ENCODE measurements at places on chromosomes 11 and 22.

DNA sequence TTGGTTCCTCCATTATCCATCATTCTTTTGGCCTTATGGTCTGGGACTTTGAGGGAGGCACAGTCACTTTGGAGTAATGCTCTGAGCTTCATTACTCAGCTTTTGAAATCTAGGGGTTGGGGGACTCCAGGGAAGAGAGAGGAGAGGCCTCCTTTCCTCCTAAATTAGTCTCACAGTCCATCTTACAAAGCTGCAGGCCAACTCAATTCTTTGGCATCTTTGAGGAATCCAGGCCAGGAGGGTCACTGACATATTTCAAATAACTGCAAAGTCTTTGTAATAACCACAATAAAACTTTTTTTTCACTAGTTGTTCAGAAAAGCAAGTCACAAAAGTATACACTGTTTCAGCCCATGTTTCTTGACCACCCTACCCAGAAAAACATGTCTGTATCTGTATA lies 73.3 kb upstream of the FAR1 start:
- peak; percentile 1 for DNase-seq

GRCh38 chr22:45218976-45219375 lies 21.7 kb downstream of the KIAA0930 start:
- no peak for DNase-seq

- no peak for DNase-seq
Observed at GRCh38 chr22:23233084-23233531, 52.8 kb downstream of the BCR start.

DNA sequence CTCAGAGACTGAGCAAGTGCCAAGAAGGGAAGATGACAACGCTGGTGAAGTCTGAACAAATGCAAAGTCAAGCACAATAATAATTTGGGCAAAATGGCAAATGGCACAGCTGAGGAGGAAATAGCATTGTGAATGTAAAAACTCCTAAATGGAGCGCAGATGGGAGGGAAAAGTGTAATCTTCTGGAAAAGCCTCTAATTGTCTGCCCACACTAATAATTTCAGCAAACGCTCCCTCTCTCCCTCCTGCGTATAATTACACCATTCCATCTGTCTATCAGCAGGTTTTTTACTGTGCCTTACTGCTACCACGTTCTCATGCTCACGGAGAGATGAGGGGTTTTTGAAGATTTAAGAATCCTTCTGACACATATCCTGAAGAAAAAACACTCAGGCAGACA lies 302.6 kb downstream of the KIRREL3 start:
- no peak for DNase-seq

DNA sequence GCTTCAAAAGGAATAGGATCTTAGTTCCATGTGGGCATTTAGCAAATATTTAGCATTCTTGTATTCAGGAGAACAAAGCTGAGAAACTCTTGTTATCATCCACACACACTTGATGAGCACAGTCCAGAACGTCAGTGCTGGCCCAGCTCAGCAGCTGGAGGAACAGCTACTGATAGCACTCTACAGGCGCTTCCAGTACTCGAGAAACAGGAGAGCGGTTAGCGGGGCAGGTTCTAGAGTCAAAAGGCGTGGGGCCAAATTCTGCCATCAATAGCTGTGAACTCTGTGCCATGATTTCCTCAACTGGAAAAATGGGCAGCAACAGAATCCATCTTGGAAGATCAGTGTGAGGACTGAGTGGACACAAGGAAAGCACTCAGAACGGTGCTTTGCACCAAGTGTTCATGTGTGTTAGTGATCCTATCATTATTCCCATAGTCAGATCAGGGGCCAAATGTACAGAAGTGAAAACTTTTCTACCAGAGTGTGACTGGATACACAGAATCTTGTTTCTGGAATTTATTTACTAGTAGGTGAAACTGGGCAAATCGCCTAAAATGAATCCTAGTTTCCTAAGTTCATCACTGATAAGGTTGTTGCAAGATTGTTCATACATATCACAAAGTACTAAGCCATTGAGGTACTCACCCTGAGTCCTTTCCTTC lies 3.2 kb downstream of the JOSD1 start:
- no peak for DNase-seq

GRCh38 chr22:23533328-23533762 lies 46.7 kb downstream of the IGLL1 start:
- no peak for DNase-seq

GRCh38 chr11:77113382-77114088 lies 10.9 kb downstream of the OMP start:
- DNase-seq: no peak

DNA sequence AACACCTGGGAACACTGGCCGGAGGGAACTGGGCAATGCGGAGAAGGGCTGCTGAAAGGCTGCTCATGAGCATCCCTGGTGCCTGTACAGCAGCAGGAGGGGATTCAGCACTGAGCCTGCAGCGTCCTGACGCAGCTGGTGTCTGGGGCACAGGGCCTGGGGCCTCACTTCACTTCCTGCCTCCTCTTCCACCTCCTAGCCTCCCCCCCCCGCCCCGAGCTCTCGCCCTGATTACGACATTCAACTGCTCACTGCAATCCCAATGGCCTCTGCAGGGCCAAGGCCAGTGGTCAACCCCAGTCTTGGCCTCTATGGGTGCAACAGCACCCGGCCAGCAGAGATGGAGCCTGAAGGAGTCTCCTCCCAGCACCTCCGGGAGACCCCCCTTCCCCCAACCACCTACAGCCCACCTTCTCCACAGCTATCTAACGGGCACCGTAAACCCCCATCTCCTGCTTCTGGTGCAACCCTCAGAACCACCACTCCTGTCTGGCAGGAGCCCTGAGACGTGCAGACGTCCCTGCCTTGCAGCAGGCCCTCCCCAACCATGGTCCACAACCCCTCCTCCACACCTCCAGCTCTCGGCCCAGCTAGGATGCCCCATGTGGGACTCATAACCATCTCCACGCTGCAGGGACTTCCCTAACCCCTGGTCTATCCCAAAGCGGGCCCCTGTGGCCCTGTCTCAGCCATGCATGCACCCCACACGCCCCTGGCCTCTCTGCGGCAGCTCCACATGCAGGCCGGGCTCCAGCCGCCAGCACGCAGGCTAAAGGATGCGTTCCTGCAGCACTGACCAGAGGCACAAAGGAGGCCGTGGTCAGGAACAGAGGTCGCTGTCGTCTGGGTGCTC lies 38.2 kb downstream of the BRD1 start:
- no peak for DNase-seq

GRCh38 chr11:125165111-125165842 lies 726 bp downstream of the PKNOX2 start:
- no peak for DNase-seq

- DNase-seq: no peak
Observed at GRCh38 chr11:29162491-29162890, 854.3 kb downstream of the KCNA4 start.

DNA sequence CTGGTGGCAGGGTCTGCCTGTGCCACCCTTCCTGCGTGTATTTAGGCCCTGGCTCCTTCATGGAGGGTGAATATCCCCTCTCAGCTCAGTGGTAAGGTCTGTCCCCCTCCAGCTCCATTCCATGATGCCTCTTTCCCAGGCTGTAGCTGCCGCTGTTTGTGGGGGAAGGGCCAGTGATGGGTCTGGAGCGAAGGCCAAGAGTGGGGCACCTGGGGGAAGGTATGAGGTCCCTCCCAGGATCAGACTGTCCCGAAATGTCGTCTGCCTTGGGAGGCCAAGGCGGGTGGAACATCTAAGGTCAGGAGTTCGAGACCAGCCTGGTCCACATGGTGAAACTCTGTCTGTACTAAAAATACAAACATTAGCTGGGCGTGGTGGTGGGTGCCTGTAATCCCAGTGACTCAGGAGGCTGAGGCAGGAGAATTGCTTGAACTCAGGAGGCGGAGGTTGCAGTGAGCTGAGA lies 1.1 kb downstream of the CD151 start:
- DNase-seq: no peak

DNA sequence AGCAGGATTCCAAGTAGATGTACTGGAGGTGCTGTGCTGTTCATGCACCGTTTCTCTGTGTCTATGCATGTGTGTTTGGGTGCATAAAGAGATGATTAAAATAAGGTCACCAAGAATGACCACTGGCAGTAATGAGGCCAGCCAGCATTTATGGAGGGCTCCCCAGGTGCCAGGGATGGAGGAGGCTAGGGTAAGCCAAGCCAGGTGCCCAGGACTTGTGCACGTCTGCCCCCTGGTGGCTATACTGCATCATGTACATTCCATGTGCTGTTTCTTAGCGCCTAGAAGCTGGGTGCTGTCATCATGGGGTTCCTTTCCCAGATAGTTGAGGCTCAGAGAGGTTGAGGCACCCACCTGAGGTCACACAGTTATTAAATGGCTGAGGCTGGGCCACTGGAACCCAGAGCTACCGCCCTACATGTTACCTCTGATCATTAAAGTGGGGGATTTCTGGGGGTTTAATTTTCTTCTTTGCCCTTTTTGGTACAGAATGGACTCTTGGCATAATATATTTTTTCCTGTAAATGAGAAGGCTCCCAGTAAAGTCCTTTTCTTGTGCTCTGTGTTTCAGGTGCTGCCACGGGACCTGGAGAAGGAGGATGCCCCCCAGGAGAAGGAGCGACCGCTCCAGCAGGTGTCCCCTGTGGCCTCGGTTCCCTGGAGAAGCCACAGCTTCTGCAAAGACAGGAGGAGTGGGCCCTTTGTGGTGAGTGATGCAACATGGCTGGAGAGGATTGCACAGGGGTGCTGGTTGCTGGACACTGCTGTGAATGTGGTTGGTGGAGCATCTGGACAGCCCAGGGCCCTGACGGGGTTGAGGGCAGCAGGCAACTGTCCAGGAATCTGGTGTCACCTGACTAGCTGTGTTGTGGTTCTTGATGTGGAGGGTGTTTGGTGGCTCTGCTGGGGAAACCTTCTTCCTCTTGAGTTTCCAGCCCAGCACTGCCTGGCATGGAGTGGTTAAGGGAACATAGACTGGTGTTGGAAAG lies 96.4 kb downstream of the KIAA1671 start:
- peak; percentile 19 for DNase-seq

GRCh38 chr11:33598426-33599069 lies 102.1 kb downstream of the C11orf91 start:
- DNase-seq: no peak

- DNase-seq: no peak
Observed at GRCh38 chr11:103491777-103492176, 382.6 kb downstream of the DYNC2H1 start.

GRCh38 chr22:31678748-31679147 lies 16.7 kb upstream of the PISD start:
- no peak for DNase-seq

- DNase-seq: no peak
Observed at GRCh38 chr22:40238425-40239344, 61.0 kb downstream of the TNRC6B start.

- DNase-seq: no peak
Observed at GRCh38 chr11:119635041-119635740, 93.8 kb downstream of the NECTIN1 start.

DNA sequence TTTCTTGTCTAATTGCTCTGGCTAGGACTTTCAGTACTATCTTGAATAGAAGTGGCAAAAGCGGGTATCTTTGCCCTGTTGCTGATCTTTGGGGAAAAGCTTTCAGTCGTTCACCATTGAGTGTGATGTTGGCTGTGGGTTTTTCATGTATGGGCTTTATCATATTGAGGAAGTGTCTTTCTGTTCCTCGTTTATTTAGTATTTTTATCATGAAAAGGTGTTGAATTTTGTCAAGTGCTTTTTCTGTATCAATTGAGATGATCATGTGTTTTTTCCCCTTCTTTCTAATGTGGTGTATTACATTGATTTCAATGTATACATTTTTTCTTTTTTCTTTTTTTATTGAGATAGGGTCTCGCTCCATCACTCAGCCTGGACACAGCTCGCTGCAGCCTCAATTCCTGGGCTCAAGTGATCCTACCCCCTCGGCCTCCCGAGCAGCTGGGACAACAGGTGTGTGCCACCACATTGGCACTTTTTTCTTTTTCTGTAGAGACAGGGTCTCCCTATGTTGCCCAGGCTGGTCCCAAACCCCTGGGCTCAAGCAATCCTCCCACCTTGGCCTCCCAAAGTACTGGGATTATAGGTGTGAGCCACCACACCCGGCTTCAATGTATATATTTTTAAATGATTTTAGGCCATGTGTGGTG lies 5.3 kb upstream of the GNB1L start:
- DNase-seq: no peak

DNA sequence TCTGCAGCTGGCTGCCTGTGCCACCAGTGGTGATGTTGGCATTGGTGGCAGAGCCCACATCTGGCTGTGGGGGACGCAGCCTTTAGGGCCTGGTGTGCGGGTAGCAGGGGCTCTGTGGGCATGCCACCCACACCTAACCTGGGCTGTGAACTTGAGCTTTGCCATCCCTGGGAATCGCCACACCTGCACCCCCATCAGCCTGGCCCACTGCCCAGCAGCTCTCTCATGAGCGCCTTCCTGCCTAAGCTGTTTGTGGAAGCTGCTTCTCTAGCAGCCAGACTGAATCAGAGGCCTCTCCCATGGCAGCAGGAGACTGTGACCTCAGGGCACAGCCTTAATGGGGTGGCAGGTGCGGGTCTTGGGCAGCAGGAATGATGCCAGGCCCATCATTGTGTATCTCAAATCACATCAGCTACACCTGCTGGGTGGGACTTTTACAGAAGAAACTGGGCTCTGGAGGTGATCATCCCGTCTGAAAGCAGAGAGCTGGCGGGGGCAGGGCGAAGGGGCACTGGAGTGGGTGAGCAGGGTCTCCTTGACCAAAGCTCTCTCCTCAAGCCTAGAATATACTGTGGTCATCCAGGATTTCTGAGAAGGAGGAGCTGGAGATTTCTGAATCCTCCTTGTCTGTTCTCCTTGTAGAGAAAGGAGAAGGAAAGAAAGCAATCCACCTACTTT lies 17.8 kb upstream of the CARS1 start:
- no peak for DNase-seq

GRCh38 chr11:112525270-112525669 lies 264.6 kb upstream of the PLET1 start:
- DNase-seq: no peak

DNA sequence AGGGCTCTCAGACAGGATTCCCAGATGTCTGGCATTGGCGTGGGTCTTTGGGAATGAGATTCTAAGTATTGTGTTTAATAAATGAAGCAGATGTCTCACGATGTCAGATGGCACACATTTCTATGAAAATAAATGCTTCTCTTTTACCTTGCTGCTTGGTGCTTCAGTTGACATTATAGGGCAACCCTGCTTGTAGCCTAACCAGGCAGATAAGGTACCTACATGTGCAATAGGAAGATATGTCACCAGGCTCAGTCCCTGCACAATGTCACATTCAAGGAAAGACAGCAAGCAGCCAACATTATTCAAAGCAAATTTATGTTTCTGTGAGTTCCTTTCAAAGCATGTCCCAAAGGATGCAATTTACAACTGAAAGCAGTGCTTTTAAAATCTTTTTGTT lies 43.4 kb upstream of the SYN3 start:
- DNase-seq: no peak

All from amniotic stem cell (primary cell).